ENCODE measurements at places on chromosomes 7 and 10.

DNA sequence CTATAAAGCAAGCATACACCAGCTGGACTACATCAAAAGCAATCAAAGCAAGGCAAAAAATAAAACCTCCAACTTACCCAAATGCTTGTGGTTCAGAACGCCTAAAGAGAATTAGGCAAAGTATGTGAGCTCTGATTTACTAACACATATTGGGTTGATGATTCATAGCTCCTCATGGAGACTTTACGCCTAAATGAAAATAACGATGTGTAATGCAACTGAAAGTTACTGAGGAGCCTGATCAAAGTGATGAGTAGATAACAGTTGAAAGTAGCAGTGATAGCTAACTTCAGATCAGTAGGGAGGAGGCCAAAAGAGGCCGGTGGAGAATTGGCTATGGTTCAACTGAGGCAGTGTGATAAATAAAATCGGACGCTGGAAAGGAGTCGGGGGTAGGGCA, 85.0 kb downstream of the MPP7 start:
- no peak for DNase-seq

GRCh38 chr10:91410638-91411371, 661 bp downstream of the HECTD2 start:
- DNase-seq, result no peak

GRCh38 chr7:98209166-98209920, 1.9 kb upstream of the BHLHA15 start:
- DNase-seq, result no peak

- no peak for DNase-seq
Observed at GRCh38 chr7:43870316-43870715, 999 bp upstream of the MRPS24 start.

DNA sequence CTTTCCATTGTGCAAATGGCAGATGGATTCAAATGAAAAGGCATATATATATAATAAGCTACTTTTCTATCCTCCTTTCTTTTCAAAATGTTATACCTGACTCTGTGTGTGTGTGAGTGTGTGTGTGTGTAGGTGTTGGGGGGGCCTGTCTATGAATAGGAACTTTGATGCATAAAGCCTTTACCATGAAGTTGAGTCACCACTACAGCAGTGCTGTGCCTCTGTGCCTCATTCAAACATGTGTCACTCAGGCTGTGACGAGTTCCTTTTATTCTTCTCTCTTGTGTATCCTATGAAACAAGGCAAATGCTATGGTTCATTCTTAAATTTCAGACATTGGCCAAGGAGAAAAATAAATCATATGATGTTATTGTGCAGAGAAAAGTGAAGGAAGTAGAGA, 52.7 kb upstream of the DKK1 start:
- no peak for DNase-seq

DNA sequence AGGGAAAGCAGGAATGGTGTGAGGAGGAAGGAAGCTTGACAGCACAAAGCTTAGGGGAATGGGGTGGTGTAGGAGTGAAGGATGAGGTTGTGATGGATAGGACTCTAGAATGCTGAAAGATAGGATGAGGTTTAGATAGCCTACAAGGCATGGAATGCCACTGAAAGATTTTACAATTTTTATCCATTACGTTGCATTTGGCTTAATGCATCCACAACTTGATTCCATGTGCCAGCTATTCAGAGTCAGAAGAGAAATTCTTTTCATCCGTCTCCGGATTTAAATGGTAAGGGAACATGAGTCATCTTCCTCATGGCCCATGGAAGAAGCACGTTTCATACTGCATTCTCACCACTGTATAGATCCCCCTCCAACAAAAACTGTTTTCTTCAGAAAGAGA, 212.4 kb upstream of the BMPER start:
- no peak for DNase-seq

GRCh38 chr7:6482743-6483119, 35.0 kb upstream of the DAGLB start:
- DNase-seq, result no peak

DNA sequence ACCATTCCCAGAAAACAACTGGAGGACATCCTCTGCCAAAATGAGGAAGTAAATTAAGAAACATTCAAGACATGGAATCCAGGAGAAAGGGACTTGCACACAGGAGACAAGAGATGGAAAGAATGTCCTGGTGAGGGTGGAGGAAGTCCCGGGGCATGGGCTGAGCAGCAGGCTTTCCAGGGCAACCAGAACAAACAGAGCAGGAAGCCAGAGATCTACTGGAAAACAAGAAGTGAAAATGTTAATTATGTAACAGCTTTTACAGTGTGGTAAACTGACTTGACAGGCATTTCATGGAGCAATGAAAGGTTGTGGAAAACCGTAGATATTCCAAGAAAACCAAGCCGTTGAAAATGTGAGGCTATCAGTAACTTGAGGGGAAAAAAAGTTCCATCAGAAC, 55.2 kb upstream of the ZNF746 start:
- DNase-seq, result no peak

GRCh38 chr10:43340619-43341018, 30.8 kb upstream of the FXYD4 start:
- DNase-seq, result no peak

DNA sequence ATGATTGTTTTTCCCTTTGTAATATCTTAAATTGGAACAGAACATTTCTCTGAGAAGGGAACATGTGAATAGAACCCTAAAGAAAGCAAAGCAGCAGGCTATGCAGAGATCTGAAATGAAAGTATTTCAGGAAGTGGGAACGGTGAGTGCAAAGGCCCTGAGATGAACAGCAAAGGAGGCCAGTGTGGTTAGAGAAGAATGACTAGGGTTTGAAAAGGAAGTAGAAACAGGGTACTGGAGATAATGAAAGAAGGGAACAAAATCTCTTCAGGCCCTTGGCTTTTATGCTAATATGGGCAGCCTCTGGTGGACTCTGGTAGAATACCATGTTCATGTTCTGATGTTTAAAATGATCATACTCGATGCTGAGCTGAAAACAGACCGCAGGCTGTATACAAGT, 22.2 kb downstream of the ARHGAP21 start:
- DNase-seq, result no peak

All from globus pallidus (tissue), 1 donor.